ENCODE measurements at places on chromosomes 12 and 14.

- no peak overlapping the region for H3K4me3 ChIP-seq
- H3K27me3 ChIP-seq = no peaks in the 10 kb centered on the region
- no peaks in the 10 kb centered on the region for H3K36me3 ChIP-seq
- no peak overlapping the region for H3K27ac ChIP-seq
- no peaks in the 10 kb centered on the region for H3K4me1 ChIP-seq
Observed at GRCh38 chr12:63900922-63901793, 56.7 kb downstream of the SRGAP1 start.

GRCh38 chr12:46686267-46686942, 139.4 kb downstream of the SLC38A4 start:
- peaks cover 2% of the 10 kb centered on the region for H3K27me3 ChIP-seq
- peaks cover 2% of the 10 kb centered on the region for H3K36me3 ChIP-seq
- no peaks in the 10 kb centered on the region for H3K4me1 ChIP-seq
- no peak overlapping the region for H3K27ac ChIP-seq

DNA sequence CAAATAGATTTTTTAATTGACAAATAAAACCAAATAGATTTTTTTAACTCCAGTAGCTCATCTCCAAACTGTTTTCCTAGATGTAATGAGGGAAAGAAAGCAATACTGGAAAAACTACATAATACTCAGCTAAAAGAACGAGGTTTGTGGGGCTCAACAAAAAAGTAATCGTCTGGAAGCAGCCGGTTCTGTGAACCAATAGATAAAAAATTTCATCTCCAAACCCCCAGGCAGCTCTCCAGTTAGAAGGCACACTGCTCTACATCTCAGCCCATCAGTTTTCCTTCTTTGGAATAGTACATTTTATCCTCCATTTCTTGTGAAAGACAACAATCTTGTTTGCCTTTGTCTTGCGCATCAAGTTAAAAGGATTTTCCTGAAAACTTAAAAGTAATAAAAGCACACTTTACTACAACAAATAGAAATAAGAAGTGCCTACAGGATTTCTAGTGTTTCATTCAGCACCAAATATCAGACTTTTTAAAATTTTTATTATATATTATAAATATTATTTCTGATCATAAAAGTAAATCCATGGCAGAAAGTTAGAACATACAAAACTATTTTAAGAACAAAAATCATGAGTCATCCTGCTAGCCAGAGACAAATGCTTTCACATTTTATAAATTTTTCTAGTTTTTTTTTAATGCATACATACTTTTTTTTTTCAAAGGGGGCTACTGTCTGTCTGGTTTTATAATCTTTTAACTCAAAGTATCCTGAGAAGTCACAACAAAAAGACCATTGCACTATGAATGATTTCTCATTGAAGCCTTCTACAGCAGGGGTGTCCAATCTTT, 67.7 kb downstream of the EPS8 start:
- peaks cover 15% of the 10 kb centered on the region for H3K27me3 ChIP-seq
- peaks cover 2% of the 10 kb centered on the region for H3K4me1 ChIP-seq
- H3K36me3 ChIP-seq = no peaks in the 10 kb centered on the region
- DNase-seq = no peak
- H3K4me3 ChIP-seq = no peak overlapping the region
- no peak overlapping the region for H3K27ac ChIP-seq

DNA sequence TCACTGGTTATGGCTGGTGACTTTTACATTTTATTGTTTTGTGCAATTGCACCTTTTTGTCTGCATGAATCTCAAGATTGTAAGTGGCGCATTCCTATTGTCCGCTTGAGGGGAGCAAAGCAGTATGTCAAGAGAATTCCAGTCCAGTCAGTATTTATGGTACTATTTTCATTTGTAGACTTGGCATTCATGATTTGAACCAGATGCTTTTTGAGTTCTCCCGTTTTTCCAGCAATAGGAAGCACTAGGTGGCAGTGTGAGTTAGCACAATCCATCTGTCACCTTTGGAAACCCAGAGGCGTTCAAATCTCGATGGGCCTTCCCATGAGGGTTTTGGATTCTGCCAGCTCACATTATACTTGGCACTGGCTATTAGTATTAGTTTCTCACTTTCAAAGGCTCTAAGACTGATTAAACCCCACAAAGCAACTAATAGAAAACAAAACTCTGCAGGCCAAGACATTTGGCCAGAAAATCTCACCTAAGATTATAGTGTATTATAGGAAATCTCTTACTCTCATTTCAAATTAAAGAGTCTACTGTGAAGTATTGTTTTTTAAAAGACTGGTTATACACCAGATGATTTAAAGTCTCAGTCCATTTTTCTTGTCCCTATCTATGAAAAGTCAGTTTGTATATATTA, 2.2 kb downstream of the DACT1 start:
- H3K27me3 ChIP-seq = peaks cover 15% of the 10 kb centered on the region
- H3K27ac ChIP-seq = no peak overlapping the region
- peak overlapping the region; percentile 85 for H3K4me3 ChIP-seq
- peaks cover 36% of the 10 kb centered on the region for H3K4me1 ChIP-seq
- no peak for DNase-seq
- peaks cover 13% of the 10 kb centered on the region for H3K36me3 ChIP-seq

Measured in T-helper 2 cell treated with Interferon-gamma antibody and Interleukin-4, amounts not matched to agents 5 μg/mL and 100 μg/mL, for 36 hours (primary cell).